Left lung (tissue), 14 donors: ENCODE measurements at places on chromosomes 6 and 20. TPM values are rescaled to one million over a fixed set of nuclear protein-coding genes. Genes with fewer than 3 reads are reported as not detected.

- no peaks in the 10 kb centered on the region for H3K27me3 ChIP-seq
- H3K4me3 ChIP-seq: no peak overlapping the region
- no peak overlapping the region for H3K27ac ChIP-seq
- H3K4me1 ChIP-seq: peaks cover 8% of the 10 kb centered on the region
- H3K36me3 ChIP-seq: no peaks in the 10 kb centered on the region
Observed at GRCh38 chr20:58647162-58647795, 3.8 kb upstream of the STX16 start.

DNA sequence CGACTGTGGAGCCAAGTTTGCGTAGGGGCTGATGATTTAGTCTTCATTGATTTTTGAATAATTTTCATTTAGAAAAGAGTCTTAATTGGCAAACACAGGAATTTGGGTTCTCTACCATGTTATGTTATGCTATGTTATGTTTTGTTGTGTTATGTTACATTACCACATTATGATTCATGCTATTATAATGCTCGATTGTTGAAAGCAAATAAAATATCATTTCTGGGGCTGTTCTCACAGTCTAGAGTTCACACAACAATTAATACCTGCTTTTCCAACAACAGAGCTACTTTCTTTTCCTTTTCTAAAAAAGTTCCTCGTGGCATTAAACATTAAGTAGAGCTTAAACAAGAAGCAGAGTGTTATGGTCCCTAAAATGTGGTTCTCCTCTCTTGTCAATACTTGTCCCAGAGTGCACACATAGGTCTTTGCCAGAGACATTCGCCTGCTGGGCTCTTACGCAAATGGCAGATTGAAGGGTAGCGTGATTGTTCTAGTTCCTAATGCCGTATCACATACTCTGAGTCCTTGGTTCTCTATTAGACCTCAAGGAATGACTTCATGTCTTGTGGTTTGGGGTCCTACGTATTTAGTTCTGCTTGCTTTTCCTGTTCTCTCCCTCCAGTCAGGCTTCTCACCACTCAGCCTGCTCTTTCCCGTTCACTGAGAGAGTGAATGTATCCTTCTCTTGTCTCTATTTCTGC lies 370.3 kb downstream of the CD109 start:
- DNase-seq: no peak
- no peaks in the 10 kb centered on the region for H3K27me3 ChIP-seq
- no peaks in the 10 kb centered on the region for H3K36me3 ChIP-seq
- no peak overlapping the region for H3K4me3 ChIP-seq
- H3K27ac ChIP-seq: no peak overlapping the region

DNA sequence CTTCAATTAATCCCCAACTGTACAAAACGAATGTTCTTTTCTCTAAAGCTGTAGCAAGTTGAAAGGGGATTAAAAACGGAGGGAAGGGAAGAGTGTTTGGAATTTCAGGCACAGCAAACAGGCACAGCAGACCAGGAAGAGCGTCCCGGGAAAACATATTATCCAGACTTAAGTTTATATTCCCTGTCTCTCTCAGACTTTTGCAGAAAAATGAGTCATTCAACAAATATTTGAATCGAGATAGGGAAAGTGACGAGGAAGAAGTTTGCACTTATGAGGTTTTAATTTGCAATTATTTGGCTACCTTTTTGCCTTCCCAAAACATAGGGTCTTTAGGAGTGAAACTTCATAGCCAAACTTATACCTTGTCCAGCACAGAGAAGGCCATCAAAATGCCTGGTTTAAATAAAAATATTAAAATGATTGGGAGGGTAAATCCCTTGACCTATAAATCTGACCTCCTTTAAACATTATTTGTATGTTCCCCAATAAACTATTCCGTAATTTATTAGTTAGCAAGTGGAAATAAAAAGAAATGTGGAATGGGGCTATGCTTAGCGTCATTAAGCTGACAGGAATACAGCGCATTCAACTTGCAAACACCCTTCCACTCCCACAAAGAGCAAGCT lies 16.0 kb downstream of the HFE start:
- H3K4me3 ChIP-seq: peak overlapping the region; percentile 40
- H3K27me3 ChIP-seq: no peaks in the 10 kb centered on the region
- no peaks in the 10 kb centered on the region for H3K36me3 ChIP-seq
- peak overlapping the region; percentile 82 for H3K27ac ChIP-seq
- no peak for DNase-seq

The BANF2 gene
- polyA plus RNA-seq: not detected
